ENCODE measurements at places on chromosomes 1 and 21. TPM values are rescaled to one million over a fixed set of nuclear protein-coding genes. Genes with fewer than 3 reads are reported as not detected.

CNIH3 gene
- total RNA-seq: 1.5 TPM

LDLRAD1 gene
- total RNA-seq: not detected

GRCh38 chr1:51270751-51271150, 34.7 kb downstream of the RNF11 start:
- no peak for DNase-seq
- peak overlapping the region; percentile 70 for H3K27ac ChIP-seq
- no peak overlapping the region for H3K4me3 ChIP-seq
- peaks cover 12% of the 10 kb centered on the region for H3K36me3 ChIP-seq

- H3K27ac ChIP-seq: no peak overlapping the region
- H3K27me3 ChIP-seq: no peaks in the 10 kb centered on the region
- no peak for DNase-seq
- no peak overlapping the region for H3K4me3 ChIP-seq
- no peaks in the 10 kb centered on the region for H3K36me3 ChIP-seq
- no peaks in the 10 kb centered on the region for H3K4me1 ChIP-seq
Measured at GRCh38 chr1:158830074-158830677, 975 bp upstream of the MNDA start.

GRCh38 chr1:43427941-43428340, 25.8 kb downstream of the HYI start:
- H3K27ac ChIP-seq: no peak overlapping the region
- H3K27me3 ChIP-seq: no peaks in the 10 kb centered on the region
- peaks cover 58% of the 10 kb centered on the region for H3K36me3 ChIP-seq
- no peak overlapping the region for H3K4me3 ChIP-seq
